Caudate nucleus (tissue), 63 donors: ENCODE measurements at places on chromosomes 5 and 9.
A peak's percentile ranks its signal among the peaks of the same experiment; 100 is the strongest.

DNA sequence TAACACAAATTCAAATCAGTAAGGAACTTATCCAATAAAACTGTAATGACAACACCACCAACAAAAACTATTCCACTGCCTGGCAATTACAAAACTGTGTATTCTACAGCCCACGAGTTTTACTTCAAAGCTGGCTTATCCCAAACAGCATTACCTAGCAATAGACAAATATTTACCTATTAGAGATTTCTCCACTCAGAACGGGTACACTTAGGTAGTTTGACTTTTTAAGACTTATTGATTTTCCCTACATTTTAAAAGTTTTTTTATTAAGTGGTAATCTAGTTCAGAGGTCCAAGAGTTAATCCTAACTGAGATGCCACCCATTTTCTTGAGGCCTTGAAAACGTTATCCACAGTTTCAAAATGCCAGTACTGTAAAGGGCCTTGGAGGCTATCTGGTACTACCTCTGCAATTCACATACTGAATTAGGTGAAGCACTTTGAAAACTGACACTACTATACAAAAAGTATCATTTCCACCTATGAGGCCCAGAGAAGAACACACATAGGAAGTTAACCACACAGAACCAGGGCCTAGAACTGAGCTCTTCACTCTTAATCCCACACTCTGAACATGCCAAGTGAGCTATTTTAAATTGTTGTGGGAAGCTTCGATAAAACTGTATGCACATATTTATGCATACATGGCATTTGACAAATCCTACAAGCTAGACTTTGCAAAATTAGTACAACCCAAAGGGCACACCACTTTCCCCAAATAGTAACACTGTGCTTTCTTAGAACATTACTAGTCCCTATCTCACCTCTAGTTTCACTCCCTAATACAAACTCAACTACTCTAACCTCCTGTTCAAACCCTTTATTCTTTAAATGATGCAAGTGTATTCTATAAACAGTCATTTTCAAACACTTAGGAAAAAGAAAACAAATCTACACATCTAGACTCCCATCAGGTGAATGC lies 2.1 kb downstream of the NADK2 start:
- no peak for DNase-seq

DNA sequence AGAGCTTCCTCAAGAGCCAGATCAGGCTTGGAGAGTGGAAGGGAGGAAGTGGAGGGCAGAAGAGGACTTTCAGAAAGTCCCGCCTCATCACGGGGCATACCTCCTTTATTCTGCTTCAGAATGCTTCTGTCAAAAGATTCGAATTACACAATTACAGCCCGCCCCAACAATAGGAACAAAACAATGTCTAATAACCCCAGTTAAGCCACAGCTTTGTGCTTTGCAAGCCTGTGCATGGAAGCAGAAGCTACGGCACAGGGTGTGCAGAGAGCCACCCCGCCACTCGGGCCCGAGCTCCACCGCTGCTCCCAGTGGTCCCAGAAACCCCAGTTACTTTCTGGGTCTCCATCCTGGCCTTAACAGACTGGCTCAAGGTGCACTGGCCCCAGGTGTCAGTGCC lies 23.5 kb downstream of the HNRNPH1 start:
- no peak for DNase-seq

DNA sequence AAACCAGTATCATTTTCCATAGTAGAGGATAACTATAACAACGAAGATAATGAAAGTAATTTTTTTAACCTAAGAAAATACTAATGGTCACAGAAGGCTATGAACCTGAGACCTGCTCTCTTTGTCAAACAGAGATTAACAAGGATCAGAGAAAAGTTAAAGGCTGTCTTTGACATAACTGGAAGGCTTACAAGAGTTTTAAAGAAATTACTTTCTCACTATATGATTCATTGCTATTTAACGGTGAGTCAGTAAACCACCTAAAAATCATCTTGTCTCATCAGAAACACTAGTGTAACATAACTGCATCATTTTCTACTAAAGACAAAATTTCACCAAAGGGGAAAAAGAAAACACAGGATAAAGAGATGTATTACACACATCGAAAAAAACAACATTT lies 19.3 kb downstream of the MLANA start:
- DNase-seq, result no peak

GRCh38 chr9:135468854-135469521 lies 10.6 kb upstream of the PPP1R26 start:
- peak; percentile 30 for DNase-seq

GRCh38 chr5:165574100-165574499 lies 2068.7 kb downstream of the MAT2B start:
- DNase-seq, result no peak

- DNase-seq, result no peak
Observed at GRCh38 chr5:140250386-140250785, 52.5 kb downstream of the PFDN1 start.

DNA sequence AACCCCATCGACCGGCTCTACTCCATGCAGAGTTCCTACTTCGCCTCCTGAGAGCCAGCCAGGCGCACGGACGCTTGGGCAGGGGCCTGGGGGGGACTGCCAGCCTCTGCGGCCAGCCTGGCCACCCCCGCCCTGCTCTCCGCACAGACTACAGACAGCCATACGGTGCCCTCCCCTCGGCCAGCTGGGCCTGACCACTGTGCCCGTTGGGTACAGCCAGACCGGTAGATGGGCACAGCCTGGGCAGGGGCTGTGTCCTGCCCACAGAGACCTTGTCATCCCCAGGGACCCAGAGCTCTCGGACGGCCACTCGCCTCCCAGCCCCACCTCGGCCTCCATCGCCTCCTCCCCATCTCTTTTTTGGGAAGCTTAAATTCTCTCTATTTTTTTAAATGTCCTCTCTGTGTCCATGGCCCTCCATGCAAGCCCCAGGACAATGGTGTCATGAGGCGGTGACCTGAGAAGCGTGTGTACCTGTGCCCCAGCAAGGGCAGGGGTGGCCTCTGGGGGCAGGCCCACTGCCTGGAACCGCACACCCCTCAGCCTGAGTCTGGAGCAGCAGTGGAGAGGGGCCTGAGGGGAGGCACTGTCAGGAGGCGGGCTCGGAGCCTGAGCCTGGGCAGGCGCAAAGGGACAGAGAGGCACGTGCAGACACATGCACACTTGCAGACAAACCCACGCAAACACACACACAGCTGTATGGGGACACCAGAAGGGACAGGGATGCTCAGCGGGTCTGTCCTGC lies 82.8 kb downstream of the LMX1B start:
- no peak for DNase-seq
